Activated CD4-positive, alpha-beta T cell treated with anti-CD3 and anti-CD28 coated beads, Interleukin-2, amount 50 U/mL, for 1 hour (primary cell): ENCODE measurements at places on chromosomes 4 and X.

- DNase-seq, result no peak
These were observed 160.6 kb upstream of the STS start for GRCh38 chrX:6986915-6987314.

DNA sequence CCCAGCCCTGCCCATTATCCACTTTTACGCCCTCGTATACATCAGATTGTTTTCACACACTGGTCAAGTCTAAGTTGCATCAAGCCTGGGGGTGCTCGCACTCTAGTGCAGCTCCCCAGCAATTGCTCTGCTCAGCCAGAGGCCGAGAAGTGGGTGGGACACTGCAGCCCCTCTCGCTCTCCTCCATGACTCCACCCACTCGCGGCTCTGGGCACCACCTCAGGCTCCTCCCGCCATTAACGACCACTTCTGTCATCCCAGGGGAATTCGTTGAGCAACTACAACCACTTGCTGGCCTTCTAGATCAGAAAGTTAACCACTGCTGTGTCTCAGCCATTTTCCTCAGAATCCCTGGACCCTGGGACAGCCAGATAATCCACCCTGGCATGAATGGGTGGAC lies 53.6 kb downstream of the ETNPPL start:
- DNase-seq, result no peak

DNA sequence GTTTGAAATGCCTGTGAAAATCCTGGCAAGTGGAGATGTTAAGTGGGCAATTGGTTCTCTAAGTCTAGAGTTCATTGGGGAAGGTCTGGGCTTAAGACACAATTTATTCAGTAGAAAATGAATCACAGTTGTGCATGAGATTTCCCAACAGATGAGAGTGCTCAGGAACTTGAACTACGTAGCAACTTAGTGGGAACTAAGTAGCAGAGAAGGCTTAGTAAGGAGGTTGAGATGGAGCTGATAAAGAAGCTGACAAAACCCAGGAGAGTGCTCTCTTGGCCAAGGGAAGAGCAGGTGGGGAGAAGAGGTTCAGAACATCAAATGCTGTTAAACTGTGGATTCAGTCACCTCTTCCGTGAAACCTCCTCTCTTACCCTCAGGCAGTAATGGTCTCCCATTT lies 33.0 kb downstream of the AFF1 start:
- DNase-seq, result no peak

DNA sequence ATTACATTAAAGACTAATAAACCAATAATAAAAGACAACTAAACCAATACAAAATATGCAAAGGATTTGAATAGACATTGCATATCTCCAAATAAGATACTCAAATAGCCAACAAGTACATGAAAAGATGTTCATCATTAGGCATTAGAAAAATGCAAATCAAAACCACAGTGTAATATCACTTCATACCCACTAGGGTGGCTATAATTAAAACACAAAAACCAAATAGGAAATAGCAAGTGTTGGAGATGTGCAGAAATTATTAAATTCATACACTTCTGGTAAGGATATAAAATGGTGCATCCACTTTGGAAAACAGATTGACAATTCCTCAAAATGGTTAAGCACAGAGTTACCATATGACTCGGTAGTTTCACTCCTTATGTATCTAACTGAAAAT lies 860.8 kb upstream of the DIAPH2 start:
- DNase-seq, result no peak

DNA sequence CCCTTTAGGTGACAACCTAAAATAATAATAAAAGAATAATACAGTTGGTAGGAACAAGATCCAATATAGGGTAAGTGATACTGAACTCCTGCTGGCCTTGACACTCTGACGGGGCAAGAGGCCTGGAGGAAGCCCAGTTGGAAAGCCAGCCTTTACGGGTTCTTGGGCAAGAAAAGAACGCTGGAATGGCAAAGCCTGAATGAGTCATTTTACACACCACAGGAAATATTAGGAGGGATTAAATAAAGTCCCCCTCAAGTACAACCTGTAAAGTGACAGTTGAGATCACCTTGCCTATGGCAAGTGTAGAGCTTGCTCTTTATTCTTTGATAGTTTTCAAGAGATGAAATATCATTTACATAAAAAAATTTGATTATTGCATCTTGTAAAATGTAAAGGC lies 244.5 kb upstream of the TLL1 start:
- DNase-seq, result no peak

DNA sequence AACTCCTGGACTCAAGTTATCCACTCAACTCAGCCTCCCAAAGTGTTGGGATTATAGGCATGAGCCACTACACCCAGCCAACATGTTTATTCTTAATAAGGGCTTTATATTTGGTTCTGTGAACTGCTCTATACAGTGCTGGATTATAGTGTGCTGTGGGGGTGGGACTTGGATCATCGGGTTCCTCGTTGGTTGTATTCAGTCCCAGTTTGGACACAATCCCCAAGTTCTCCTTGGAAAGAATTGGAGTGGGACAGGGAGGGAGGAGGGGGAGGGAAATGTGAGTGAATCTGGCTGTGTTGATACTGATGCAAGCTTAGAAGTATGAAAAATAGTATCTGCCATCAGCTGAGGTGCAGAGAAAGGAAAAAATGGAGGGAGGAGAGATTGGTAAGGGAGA lies 121.3 kb downstream of the KIT start:
- DNase-seq, result no peak

GRCh38 chrX:109911046-109911445 lies 91.9 kb upstream of the TMEM164 start:
- no peak for DNase-seq

DNA sequence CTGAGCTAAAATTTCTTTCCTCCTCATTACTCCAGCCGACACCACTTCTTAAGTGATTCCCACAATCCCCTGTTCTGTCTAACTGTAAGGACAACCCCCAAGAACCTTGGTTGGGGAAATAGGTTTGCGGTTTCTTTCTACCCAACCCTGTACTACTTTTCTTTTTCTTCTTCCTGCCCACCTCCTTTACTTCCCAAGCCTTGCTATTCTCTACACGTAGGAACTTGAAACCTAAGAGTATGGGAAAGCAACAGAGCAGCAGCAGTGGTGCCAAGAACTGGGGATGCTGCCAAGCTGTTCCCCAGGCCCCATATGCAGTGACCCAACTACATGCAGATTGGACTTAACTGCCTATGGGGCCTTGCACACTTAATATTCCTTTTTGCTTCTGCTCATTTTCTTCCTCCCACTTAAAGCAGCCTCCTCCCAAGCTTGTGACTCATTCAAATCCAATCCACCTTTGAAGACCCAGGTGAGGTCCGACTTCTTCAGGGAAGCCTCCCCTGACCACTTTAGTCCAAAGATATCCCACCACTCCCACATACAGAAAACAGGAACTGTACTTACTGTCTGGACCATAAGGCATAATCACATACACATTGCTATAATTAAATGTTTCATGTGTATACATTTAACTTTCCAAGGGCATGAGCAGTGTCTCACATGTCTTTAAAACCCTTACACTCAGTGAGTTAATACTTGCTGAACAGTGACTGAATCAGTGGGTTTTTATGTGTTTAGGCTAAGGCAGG lies 1.7 kb downstream of the FAM120C start:
- DNase-seq, result no peak

DNA sequence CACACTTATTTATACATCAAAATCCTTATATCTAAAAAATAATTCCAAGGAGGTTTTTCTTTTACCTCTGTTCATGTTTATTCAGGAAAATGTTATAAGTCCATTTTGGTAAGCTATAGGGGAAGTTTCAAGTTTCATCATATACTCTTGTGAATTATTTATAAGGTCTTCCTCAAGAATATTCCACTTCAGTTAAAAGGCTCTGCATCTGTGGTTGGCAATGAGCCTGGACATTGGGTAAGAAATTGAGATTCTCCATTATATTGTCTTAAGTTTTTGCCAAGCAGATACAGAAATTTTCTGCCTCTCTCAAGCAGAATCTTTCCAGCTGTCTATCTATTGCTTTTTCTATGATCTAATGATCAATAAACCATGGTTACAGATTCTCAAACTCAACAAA lies 641.9 kb downstream of the NLGN4X start:
- no peak for DNase-seq

DNA sequence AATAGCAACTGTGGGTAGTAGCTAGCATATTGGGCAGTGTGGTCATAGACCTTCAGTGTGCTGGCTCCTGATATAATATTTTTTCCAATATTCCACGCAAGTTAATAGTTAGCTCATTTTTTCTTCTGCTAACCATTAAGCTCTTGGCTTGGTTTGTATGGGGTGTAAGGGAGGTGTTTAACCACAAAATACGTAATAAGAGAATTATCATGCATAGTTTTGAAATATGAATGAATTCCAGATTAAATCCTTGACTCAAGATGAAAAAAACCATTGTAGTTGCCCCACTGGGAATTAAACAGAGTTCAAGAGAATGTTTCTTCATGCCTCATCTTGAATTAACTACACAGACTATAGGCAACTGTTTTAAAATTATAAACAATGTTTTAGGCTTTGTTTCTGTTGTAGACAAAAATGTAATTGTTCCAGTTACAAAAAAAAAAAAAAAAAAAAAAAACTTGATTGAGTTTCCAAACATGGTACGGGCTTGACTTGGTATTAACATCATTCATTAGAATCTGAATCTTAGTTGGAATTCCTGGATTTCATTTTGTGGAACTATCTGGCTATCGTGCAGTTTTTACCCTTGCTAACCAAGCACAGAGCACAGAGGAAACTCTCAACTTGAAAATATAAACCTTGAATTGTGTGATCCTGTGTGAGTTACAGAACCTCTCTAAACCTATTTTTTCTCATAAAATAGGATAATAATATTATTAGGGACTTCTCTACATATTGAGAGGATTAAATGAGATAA lies 28.4 kb downstream of the CXCL1 start:
- no peak for DNase-seq
